ENCODE measurements at places on chromosomes 7 and 10.

- no peak for DNase-seq
These were observed 3.2 kb downstream of the HOXA5 start for GRCh38 chr7:27140126-27140857.

- no peak for DNase-seq
These were observed 26.9 kb downstream of the CCDC3 start for GRCh38 chr10:12974491-12975199.

- no peak for DNase-seq
These were observed 5.1 kb upstream of the CYP26A1 start for GRCh38 chr10:93068411-93069244.

DNA sequence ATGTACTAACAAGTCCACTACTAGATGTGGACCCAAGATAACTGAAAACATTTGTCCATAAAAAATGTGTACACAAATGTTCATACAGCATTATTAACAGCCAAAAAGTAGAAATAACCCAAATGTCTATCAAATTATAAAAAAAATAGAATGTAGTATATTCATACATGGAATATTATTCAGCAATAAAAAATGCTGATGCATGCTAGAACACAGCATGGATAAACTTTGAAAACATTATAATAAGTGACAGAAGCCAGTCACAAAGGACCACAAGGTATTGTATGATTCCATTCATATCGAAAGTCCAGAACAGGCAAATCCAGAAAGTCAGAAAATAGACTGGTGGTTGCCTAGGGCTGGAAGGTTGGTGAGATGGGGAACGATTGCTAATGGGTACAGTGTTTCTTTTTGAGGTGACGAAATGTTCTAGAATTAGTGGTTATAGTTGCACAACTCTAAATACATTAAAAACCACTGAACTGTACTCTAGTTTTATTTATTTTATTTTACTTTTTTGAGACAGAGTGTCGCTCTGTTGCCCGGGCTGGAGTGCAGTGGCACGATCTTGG, 43.3 kb upstream of the ANLN start:
- DNase-seq = no peak

- DNase-seq = no peak
These were observed 11.6 kb downstream of the CCAR1 start for GRCh38 chr10:68732651-68733050.

DNA sequence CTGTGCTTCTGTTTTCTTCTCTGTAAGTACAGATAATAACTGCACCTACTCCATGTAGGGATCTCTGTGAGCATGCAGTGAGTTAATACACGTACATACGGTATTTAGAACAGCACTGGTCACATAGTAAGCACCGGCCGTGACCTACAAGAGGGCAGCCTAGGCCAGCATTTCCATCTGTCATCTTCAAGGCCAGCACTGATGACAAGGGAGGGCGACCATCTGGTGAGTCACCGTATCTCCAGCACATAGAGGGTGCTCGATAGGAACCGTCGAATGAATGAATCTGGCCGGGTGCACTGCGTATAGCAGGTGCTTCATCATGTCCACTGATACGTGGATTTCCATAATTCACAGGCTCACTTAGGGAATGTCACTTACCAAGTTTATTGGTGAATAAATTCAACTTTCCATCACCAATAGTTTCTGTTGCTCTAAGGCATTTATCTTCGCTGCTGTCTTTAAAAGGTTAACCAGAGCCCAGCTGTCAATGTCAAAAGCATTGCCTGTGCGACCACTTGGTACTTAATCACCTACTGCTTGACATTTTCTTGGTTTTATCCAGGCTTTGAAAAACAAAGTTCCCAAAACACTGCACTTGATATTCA, 8.3 kb downstream of the NOD1 start:
- DNase-seq = no peak

DNA sequence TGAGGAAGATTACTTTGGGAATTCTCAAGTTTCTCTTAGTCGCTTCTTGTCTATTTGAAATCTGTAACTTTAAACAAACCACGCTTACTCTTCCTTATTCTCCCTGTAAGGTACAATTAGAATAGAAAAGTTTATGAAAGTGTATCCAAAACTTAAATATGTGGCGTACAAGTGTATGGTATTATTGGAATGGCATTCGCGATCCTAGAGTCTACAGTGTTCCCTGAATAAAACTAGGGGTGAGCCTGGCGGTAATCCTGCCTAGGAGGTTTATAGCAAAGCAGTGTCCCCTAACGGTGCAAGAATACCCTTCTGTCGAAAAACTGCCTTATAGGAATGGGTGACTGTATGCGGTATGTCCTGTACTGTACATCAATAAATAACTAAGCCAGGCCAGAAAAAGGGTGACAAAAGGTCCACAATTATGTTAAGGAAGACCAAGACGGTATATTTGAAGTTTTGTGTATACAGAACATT, 1.2 kb downstream of the TASOR2 start:
- DNase-seq = no peak

DNA sequence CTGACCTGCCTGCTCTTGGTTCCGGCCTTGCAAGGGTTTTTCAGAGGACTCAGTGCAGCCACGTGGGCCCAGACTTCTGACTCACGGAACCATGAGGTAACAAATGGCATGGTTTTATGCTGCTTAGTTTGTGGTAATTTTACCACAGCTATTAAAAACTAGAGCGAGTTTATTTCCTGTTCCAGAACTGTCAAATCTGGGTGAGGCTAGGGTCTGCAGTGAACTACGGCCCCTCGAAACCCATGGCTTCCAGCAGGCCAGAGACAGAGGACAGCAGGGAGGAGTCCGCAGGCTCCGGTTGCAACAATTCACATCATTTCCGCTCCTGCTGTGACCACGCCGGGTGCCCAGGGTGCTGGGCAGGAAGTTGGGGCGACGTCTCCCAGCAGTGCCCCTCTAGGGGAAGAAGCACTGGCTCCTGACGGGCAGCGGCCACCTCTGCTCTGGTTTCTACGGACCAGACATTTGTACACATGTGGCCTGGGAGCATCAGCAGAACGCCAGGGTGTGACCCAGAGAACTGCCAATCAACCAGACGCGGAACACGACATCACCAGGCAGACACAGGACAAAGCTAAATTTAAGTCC, 74.8 kb downstream of the ADARB2 start:
- no peak for DNase-seq

DNA sequence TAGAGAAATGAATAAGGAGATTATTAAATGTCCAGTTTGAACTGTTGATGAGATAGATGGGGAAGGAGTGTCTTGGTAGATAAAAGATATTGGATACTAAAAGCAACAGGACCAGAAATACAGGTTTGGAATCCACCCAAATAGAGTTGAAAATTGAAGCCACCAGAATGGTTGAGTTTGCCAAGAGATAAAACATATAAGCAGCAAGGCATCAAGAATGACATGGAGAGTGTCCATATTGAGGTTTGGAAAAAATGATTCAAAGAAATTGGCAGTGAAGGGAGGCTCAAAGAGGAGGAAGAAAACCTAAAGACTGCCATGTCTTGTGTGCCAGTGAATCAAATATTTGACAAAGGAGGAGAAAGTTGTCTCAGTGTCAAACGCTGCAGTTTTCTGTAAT, 24.2 kb downstream of the CFAP69 start:
- DNase-seq = no peak

GRCh38 chr7:2802504-2803341, 41.4 kb downstream of the GNA12 start:
- no peak for DNase-seq

DNA sequence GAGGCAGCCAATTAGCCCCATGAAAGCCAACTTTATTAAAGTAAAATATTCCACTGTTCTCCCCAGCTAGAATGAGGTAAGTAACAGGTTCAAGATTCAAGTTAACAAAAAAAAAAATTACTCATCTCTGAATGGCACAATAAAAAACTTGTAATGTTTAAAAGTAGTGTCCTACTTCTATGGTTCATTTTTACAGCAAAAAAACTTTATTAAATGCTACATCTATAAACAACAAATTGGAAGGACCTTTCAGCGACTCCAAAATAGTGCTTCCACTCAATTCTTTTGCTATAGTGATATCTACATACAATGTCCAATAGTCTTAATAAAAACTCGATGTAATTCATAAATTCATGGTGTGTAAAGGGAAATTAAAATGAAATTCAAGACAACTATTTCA, 59.2 kb downstream of the EZH2 start:
- no peak for DNase-seq

DNA sequence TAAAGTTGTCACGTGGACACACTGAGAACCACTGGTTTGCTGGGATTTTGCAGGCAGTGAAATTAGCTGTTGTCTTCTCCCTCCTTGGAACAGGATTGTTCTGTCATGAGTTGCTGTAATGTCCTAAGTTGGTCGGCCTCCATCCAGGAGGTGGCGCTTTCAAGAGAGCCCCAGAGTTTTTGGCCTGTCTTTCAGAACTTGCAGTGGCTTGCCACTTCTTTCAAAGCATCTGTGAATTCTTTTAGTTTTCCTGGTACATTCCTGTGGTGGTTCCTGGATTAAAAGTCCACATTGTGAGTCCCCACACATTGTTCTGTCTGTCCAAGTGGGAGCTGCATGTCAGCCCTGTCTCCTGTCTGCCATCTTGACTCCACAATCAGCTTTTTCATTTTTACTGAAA, 133.8 kb downstream of the PON1 start:
- no peak for DNase-seq

GRCh38 chr7:44272456-44272855, 52.9 kb downstream of the CAMK2B start:
- DNase-seq = no peak

DNA sequence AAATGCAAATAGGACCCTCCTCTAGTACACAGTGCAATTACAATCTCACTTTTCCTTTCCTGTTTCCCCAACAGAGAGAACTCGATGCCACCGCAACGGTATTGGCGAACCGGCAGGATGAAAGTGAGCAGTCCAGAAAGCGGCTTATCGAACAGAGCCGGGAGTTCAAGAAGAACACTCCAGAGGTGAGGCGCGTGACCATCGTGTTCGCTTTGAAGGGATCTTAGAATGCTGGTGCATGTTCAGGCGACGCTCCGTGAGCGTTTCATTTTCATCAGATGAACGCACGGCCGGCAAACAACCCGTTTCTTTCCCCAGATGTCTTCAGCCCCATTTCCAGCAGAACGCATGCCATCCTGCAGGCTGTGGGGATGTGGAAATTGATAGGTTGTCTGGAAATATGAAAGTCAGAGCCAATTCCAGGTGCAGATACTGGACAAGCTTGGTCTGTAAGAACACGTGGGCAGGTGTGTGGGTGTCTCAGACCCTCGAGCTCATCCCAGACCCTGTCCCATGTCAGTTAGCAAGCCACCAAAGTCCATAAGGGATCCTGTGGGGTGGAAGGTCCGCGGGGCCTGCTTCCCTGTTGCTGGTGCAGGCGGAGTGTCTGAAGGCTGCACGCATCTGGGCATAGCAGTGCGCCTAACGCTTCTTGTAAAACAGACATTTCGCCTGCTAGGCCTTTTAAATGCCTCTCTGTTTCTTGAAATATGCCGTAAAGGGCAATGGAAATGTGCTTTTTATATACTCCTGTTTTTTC, 98.8 kb downstream of the CUX1 start:
- DNase-seq = no peak

- no peak for DNase-seq
These were observed 164.4 kb downstream of the GLRX3 start for GRCh38 chr10:130300608-130301020.

DNA sequence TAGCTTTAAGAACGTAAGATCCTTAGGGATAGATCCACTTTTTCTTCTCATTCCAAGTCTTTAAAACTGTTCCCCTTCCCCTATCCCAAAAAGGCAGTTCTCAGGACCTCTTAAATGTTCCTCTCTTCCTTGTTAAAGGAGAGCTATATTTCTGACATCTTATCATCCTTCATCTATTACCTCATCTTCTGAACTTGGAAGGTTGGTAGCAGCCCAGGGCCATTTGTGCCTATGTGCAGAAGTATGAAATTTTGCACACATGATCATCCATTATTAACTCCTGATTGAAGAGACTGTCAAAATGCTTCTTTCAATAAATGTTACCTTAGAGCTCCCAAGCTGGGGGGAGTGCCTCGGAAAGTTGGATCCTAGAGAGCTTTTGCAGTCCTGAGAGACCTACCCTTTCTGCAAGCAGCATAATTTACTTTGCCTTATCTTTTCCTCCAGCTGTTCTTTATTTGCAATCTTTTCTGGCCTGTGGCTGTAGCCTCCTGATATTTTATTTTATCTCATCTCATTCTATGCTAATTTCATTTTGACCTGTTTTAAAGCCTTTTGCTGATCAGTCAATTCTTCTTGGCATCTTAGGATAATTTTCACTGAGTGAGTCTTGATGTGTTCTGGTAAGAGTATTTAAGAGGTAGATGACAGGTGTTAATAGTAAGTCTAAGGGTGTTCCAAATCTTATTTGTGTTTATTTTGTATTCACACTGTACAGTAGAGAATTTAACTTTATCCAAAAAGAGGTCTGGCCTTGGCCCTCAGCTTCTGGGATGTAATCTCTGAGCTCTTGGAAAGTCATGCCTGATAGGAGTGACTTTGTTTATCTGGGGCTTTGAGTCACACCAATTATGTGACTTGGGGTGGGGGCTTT, 135.0 kb upstream of the PDLIM1 start:
- no peak for DNase-seq

DNA sequence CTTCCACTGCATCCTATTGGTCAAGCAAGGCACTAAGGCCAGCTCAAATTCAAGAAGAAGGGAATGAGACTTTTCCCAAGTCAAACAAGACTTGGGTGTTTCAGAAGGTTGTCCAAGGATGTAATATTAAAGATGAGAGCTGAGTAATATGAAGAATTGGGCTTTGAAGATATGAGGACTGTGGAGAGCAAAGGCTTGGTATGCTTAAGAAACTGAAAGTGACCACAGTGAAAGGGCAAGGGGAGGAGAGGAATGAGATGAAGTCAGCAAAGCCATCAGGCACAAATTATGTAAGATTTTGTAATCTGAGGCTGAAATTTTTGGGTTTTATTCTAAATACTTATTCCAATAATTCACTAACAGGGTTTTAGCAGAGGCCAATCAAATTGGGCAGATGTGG, 38.6 kb upstream of the NPY start:
- no peak for DNase-seq

DNA sequence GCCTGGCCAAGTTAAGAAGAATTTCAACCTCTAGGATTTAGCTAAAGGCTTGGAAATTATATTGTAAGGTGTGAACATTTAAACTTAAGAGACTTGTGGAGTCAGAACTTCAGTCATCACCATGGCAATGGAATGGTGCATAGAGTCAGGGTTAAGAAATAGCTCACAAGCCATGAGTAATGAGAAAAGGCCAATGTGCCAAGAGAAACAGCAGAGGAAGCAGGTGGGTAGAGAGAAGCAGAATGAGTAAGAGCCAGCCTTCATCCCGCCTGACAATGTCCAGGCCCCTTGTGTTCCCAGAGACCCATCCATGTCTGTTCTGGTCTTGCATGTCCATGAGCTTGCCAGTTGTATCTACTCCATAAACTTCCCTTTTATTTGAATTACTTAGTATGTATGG, 62.6 kb upstream of the TBX20 start:
- no peak for DNase-seq

- DNase-seq = peak; percentile 20
These were observed 575.6 kb downstream of the ARL4A start for GRCh38 chr7:13262929-13263530.
